Stimulated activated naive CD4-positive, alpha-beta T cell treated with Interleukin-2 at 50 U/mL for 16 hours (primary cell): ENCODE measurements at places on chromosomes 4 and X.

GRCh38 chrX:20969565-20969964 lies 404.7 kb upstream of the CNKSR2 start:
- no peak for DNase-seq

DNA sequence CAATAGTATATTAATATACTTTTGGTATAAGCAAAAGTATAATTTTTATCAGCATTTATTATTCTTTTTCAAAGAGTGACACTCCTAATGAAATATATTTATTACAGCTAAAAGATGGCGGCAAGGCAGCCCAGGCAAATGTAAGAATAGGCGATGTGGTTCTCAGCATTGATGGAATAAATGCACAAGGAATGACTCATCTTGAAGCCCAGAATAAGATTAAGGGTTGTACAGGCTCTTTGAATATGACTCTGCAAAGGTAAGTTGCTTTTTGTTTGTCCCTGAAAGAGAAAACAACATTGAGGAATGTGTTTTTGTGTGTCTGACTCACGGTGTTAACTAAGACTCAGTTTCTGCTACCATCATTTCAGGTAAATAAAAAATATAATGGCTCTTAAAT lies 71.9 kb downstream of the PDLIM5 start:
- no peak for DNase-seq

GRCh38 chr4:139887962-139888735 lies 222.5 kb downstream of the MGST2 start:
- no peak for DNase-seq

DNA sequence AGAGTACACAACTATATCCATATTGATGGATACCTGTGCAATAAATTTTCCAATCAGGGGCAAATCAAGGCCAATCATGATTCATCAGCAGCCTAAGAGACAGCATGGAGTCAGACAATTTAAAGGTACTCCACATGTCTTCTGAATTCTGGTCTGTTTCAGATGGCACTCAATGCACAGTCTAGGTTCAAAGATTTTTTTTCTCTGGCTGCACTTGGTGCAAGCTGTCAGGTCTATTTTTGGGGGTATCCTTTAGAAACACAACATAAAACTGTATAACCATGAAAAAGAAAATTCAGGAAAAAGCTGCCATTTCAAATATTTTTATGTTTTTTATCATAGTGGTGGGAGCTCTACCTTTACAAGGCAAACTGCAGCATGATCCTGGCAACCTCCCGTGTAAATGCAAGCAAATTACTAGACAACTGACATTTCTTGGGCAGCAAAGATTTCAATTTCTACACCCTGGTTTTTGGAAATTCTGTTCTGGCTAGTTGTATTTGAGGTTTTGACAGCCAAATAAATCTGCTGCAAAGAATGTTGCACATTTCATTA lies 310.3 kb downstream of the KCNIP4 start:
- no peak for DNase-seq

- DNase-seq = no peak
These were observed 94.1 kb upstream of the GK2 start for GRCh38 chr4:79502081-79502480.

DNA sequence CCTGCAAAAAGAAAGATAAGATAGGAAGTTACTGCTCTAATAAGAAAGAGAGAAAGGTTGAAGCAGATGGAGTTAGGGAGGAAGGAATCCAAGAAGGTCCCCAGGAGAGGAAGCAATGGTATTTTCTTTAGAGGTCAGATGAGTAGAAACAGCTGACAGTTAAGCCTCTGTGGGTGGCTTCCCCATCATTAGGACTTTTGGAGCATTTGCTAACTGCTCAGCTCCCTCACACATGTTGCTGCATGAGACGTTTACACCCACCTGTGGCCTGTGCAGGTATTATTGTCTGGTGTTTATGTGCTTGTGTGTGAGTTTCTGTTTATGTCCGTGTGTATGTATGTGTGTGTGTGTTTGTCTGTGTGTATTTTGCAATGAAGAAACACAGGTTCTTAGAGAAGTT lies 346.8 kb downstream of the RAB28 start:
- no peak for DNase-seq

- no peak for DNase-seq
These were observed 129.5 kb downstream of the TSPAN5 start for GRCh38 chr4:98528882-98529281.

DNA sequence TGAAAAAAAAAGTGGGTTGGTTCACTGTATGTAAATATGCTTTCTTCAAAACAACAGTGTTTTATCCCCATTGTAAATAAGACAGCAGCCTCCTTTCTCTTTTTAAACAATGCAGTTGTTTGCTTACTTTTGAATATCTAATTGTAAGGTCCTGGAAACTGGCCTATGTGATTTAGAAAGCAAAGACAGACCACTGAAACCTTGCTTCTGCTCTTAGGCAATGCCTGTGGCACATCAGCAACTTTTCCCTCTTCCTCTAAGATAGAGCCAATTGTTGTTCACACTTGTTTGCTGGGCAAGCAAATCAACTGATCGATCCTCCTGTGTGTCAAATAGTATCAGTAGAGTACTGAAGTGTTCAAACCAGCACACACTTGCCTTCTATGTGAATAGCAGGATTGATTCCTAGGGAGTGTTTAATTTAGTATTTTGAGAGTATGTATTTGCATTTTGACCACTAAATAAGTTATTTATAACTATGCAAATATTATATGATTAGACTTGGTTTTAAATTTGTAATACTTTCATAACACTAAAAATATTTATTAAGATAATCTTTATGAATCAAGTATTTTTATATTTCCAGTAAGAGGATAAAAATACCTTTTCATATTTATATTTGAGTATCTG lies 55.4 kb upstream of the GRPR start:
- no peak for DNase-seq

DNA sequence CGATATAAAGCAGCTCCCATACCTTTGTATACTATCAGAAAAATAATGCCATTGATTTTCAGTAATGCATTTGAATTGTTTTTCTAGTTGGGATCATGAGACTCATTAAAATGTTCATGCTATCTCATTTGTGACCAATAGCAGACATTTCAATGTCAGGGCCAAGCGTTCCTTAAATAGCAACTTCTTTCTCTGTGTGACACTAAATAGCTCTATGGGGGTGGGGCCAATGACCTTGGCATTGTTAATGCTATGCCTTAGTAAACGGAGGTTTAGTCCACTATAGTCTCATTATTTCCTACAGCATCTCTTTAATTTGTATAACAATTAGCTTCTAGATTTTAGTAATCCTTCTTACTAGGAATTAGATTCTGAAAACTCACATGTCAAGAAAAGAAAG lies 48.6 kb upstream of the ARHGAP24 start:
- no peak for DNase-seq

DNA sequence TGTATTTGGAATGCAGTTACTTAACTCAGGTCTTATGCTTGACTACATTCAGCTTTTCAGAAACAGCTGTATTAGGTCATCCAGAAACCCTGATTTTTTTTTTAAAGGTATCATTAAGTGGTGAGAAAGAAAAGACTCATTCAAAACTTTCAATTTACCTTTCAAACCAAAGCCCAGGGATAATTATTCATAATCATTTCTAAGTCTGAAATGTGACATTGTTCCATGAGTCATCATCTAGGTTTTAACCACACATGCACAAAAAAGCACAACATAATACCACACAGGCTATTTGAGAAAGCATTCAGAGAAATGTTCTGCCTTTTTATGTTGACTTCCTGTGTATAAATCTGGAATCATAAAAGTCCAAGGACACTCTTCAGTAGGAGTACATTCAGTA lies 288.2 kb downstream of the IL1RAPL2 start:
- no peak for DNase-seq

DNA sequence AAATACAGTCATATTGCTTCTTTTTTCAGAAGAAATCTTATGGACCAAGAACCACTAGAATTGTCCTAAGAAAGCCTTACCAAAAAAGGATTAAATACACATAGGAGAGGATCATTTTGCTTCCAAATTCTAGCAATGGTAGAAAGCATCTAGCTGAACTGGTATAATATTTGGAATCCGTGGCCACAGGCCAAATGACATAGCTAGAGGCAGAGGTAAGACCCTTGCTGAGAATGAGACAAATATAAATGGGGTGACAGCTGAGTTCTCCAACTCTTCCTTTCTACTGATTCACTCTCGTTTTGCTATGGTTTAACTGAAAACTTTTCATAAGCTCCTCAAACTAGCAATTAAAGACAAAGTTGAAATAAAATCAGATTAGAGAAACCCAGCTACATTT lies 150.0 kb downstream of the TTC29 start:
- DNase-seq = no peak

DNA sequence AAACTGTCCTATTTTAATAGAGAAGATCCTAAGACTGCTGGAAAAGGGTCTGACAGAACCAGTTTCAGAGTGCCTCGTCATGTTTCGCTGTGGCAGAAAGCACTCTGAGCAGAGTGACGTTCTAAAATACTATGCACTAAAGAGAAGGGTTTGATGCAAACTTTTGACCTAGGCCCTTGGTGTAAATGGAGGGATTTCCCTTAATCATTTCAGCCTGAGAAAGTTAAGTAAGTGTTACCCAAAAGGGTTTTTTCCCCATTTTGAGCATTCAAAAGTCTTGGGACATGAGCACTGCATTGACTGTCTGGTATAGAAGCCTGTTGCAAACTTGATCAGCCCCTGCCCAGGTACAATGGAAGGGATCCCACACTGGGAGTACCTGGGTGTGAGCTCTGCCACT lies 157.5 kb upstream of the ATOH1 start:
- no peak for DNase-seq

DNA sequence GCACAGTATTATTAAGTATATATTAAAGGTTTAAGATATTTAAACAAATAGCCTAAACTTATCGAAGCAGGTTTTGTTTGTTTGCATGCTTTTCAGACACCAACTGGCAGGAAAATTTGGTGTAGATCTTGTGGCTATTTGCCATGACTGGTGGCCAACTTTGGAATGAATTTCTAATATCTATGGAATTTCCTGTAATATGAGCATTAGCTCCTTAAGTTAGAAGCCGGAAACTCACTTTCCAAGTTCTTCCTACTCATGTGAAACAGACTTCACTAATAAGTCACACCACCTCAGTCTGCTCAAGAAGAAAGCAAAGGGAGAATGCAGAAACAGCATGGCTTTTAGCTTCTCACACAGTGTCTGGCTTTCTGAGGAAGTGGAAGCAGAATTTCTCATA lies 563.9 kb downstream of the GRXCR1 start:
- no peak for DNase-seq

GRCh38 chr4:151325111-151325948 lies at the start of gene SH3D19:
Gene SH3D19, minus strand, starts transcription at chr4:151325605. Its CDS starts 253 bp downstream, at chr4:151325352.
- DNase-seq = no peak

DNA sequence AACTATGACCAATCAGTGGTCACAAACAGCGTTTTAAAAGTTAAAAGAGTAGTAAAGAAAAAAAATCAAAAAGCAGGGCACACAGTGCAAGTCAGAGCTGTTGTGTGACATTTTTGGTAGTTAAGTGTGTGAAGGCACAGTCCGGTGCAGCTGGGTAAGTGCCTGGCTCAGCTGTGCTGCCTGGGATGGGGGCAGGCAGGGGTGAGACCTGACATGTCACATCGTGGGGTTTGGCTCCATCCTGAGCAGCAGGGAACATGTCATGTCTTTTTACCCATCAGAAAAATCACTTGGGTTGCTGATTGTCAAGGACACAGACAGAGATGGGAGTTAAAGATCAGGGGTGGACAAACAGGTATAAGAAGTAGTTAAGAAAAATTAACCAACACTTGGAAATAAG lies 125.1 kb downstream of the NSUN7 start:
- DNase-seq = no peak

GRCh38 chr4:155521382-155521781 lies 144.6 kb upstream of the MAP9 start:
- no peak for DNase-seq

- DNase-seq = no peak
These were observed 38.3 kb downstream of the SHROOM2 start for GRCh38 chrX:9824554-9824953.

GRCh38 chr4:87649980-87650379 lies at the start of gene DMP1:
Gene DMP1, plus strand, starts transcription at chr4:87650280. Its CDS starts 6,213 bp downstream, at chr4:87656493.
- DNase-seq = no peak

DNA sequence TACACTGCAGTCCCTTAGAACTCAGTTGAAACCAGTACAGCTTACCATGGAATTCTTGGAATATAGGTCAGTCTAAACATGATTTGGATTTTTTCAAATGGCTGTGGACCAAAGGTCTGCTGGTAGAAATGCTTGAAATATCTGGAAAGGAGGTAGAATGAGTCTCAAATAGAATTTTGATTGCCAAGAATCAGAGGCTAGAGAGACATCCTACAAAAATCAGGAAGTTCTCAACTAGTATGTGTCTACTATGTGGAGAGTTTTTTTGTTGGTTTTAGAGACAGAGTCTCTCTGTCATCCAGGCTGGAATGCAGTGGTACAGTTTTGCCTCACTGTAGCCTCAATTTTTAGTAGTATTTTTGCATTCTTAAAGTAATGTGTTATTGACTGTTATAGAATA lies 53.6 kb downstream of the PAQR3 start:
- no peak for DNase-seq

DNA sequence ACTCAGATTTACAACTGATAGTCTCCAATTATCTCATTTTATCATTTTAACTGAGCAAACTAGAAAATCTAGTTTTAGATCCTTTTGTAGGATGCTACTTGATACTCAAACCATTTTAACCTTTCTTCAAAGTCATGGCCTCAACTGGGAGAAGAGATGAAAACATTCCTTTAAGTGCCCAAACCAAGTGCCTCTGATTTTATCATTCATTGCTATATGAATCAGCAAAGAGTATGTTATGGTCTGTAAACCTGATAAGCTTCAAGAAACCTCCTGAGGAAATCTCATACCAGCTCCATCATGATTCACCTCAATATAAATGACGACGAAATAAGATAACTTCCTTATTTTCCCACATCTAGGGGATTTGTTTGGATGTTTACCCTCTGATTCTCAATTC lies 119.9 kb downstream of the FAM13A start:
- DNase-seq = no peak

- DNase-seq = no peak
These were observed 56.4 kb downstream of the USP38 start for GRCh38 chr4:143240939-143241679.

DNA sequence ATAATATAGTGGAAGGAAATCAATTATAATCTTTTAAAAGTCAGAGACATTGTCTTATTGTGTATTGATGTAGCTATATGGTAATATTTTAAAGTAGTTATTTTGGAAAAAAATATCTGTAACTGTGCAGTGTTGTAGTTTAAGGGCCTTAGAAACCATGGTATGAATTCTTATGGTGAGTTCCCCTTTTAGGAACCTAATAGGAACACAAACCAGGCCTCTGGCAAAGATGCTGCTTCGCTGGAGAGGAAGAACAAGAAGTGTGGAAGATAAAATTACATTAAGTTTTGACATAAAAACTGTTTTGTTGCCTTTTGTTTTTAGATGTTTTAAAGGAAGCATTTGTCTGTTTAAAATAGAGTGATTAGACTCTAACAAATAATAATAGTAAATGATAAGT lies 10.9 kb upstream of the TMPRSS11D start:
- DNase-seq = no peak

DNA sequence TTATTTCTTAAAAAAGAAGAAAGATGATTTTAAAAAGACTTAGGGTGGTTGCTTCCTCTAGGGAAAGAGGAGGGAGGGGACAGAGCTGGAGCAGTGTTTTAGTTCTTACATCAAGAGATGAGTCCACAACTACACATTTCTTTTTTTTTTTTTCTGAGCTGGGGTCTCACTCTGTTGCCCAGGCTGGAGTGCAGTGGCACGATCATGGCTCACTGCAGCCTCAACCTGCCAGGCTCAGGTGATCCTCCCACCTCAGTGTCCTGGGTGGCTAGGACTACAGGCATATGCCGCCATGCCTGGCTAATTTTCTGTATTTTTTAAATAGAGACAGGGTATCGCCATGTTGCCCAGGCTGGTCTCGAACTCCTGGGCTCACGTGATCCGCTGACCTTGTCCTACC lies 17.2 kb downstream of the SH3KBP1 start:
- DNase-seq = no peak

- no peak for DNase-seq
These were observed 105.1 kb upstream of the GRID2 start for GRCh38 chr4:92198711-92199110.
